Non-pigmented ciliary epithelial cell (primary cell): ENCODE measurements at places on chromosomes 2 and 18.

DNA sequence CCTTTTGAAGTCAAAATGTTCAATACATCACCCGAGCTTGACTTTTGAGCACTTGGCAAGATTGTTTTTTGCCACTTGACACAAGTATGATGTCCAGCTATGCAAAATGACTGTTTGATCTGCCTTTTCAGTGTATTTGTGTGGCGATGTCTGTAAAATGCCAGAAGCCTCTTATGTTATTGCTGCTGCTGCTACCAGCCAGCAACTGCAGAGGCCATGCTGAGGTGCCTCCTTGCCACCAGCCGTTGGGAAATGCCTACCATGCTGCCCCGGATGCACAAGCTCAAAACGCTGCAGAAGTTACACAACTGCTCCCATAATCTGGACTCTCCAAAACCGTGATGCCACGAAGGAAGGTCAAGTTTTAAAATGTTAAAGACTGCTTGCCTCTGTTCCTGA lies 80.3 kb downstream of the RTN4 start:
- no peak for DNase-seq

DNA sequence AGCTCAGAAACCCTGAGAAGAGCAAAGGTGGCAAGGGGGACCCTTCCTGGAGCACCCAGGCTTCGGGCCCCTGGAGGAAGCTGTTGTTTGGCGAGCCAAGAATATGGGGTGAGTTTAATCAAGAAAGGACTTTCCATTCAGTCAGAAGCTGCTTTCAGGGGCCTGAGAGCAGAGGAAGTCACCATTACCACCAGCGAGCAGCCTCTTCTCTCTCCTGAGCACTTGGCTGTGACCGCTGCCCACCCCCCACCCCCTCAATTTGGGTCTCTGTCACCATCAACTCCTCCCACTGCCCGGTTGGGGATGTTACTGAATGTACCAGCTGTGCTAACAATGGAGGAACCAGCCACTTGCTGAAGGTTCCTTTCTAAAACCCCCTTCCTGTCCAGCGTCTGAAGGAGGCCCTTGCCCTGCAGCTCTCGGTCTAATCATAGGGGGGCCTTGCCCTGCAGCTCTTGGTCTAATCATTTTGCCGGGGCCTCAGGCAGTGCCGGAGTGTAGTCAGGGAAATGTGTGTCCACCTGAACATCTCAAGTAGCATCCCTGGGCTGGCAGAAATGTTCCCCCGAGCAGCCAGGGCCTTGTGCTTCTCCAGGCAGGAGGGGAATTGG lies 943 bp downstream of the INPP5D start:
- no peak for DNase-seq

GRCh38 chr2:16167870-16168426 lies 227.6 kb downstream of the MYCN start:
- DNase-seq = no peak

DNA sequence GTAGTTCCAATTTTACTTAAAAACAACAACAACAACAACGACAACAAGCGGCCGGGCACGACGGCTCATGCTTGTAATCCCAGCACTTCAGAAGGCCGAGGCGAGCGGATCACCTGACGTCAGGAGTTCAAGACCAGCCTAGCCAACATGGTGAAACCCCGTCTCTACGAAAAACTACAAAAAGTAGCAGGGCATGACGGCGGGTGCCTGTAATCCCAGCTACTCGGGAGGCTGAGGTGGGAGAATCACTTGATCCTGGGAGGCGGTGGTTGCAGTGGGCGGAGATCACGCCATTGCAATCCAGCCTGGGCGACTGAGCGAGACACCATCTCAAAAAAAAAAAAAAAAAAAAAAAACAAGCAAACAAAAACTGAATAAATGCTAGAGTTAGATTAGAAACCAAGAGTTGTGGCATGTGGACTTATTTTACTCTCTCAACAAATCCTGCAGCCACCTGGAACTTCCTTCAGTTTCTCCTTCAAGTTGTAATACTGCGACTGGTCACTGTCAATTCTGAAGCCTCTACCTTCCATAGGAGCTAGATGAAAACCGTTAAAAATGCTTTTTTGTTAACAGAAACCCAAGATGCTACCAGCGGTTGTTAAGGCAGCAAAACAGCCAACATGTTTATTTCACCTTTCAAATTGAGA lies 1.3 kb downstream of the ATP5F1A start:
- no peak for DNase-seq

DNA sequence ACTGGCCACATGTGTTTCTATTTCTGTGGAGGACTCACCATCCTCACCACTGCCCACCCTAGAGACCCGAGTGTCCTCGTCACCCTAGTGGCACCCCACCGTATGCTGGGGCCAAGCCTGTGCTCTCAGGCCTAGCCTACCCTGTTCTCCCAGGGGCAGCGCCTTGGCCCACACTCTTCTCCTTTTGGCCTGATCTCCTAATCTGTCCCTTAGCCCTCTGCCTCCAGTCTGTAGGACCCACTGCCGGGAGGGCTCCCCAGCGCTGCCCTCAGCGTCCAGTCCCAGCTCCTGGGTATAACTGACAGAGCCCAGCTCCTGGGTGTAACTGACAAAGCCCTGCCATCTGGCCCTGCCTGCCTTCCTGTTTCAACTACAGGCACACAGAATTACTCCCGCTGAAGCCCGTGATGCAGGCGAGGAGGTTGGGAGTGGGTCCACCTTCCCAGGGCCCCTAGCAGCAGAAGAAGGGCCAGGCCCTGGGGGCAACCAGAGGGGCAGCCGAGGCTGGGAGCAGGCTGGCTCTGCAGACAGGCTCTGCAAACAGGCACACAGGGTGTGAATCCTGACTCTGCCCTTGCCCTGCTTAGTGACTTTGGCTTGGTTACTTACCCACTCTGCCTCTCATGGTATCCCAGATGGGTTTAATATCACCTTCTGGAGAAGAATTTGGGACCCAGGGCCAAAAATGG lies 25.6 kb upstream of the PTMA start:
- no peak for DNase-seq

DNA sequence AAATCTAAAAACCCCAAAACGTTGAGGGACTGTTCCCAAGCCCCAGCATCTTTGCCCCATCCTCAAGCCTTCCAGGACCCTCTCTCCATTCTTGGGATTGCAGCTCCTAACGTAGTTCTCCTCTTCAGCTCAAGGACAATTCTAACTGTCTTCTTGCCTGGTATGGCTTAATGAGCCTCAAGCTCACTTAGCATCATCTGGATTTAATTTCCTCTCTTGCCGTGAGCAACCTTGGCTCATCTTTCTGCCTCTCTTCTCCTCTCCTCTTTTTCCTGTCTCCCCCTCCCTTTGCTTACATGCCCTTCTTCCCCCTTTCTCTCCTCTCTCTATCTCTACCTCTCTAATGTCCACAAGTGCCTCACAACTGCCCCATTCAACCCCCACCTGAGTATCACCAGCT lies 44.2 kb downstream of the TACR1 start:
- DNase-seq = no peak

DNA sequence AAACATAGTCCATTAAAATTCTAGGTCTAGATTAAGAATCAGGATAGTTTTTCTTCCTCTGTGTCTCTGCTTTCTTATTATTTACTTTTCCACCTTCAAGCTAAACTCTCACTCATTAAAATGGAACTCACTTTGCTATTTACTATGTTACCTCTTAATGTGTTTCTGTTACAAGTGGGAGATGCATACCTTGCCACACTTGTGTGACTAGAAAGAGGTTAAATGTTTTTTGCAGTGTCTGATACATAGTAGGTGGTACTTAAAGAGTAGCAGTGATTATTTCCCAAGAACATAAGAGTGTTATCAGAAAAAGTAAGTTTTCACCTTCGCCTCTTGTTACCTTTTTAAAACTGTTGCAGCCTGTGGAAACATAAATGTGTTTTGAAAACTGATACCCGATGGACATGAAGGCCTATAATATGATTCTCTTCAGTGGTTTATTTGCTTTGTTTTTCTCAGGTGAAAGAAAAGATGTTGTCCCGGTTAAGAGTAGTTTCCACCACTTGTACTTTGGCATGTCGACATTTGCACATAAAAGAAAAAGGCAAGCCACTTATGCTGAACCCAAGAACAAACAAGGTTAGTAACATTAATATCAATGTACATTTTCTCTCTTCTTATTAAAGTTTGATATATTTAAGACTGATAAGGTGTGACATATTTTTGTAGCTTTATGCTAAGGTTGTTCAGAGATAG lies 16.6 kb downstream of the ME2 start:
- DNase-seq = no peak

GRCh38 chr2:101706819-101707177 lies 9.3 kb downstream of the MAP4K4 start:
- no peak for DNase-seq

GRCh38 chr2:95552911-95553310 lies 38.9 kb upstream of the TRIM43 start:
- DNase-seq = no peak

DNA sequence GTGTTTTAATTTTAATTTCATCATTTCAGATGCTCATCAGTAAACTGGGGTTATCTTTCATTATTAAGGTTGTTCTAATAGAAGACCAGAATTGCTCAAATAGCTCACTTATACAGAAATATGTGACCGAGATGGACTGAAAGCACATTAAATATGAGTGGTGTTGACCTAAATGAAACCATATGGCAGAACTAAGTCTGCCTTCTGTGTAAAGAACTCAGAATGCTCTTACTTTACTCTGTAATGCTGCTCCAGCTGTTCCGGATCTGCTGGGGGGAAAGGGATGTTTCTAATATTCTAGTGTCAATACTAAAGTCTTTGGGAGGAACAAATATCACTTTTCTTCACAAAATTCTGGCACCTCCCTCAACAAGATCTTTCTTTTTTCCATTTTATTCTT lies 131.0 kb downstream of the DPP4 start:
- no peak for DNase-seq

- DNase-seq = peak; percentile 18
Measured at GRCh38 chr2:221822416-221822815, 250.3 kb upstream of the EPHA4 start.

- DNase-seq = no peak
Measured at GRCh38 chr2:230650585-230651137, 62.0 kb upstream of the CAB39 start.

DNA sequence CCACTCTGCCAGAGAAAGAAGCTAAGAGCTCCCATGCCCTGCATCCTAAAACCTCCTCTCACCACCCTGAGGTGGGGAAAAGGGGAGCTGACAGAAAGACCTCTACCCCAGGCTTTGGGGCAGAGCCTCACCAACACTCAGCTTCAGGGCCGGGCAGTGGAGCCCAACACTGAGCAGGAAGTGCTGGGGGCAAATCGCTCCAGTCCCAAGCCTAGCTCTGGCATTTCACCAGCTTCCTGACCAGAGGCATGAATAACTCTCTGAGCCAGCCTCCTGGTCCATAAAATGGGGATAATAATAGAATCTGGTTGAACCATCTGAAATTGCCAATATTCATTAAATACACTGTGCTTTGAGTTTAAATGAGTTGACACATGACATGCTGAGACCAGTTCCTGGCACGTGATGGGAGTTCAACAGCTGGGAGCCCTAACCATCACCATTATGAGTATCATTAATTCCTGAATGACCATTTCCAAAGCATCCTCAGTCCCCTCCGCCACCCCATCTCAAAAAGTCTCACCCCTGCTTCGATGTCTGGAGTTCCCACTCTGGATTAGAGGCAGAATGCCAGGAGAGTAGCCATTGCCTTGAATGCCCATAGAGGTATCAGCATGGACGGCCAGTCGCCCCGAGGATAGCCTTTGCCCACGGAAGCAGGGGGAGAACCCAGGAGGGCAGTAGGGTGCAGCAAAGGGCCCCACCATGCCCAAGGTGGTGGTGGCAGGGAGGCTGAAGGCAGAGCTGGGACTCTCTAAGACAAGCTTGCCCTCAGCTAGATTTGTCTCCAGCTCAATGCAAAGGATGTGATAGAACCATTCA lies 153.4 kb downstream of the TNS1 start:
- no peak for DNase-seq
